Lower leg skin (tissue), 4 donors: ENCODE measurements at places on chromosomes 7 and 10. TPM values are rescaled to one million over a fixed set of nuclear protein-coding genes. Genes with fewer than 3 reads are reported as not detected.

DNA sequence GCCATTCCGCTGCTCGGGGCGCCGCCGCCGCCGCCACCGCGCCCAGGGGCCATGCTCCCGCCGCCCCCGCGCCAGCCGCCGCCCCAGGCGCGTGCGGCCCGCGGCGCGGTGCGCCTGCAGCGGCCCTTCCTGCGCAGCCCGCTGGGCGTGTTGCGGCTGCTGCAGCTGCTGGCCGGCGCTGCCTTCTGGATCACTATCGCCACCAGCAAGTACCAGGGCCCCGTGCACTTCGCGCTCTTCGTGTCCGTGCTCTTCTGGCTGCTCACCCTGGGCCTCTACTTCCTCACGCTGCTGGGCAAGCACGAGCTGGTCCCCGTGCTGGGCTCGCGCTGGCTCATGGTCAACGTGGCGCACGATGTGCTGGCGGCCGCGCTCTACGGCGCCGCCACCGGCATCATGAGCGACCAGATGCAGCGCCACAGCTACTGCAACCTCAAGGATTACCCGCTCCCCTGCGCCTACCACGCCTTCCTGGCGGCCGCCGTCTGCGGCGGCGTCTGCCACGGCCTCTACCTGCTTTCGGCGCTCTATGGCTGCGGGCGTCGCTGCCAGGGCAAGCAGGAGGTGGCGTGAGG lies 383 bp downstream of the MARVELD1 start:
- DNase-seq = peak; percentile 93

ICA1 gene
- total RNA-seq = 18.3 TPM

GRCh38 chr10:110501142-110501937 lies 3.6 kb downstream of the DUSP5 start:
- peak; percentile 96 for DNase-seq

CYP26C1 gene
- not detected for total RNA-seq

GRCh38 chr7:142009187-142009586 lies 13.5 kb downstream of the MGAM start:
- no peak for DNase-seq

DNA sequence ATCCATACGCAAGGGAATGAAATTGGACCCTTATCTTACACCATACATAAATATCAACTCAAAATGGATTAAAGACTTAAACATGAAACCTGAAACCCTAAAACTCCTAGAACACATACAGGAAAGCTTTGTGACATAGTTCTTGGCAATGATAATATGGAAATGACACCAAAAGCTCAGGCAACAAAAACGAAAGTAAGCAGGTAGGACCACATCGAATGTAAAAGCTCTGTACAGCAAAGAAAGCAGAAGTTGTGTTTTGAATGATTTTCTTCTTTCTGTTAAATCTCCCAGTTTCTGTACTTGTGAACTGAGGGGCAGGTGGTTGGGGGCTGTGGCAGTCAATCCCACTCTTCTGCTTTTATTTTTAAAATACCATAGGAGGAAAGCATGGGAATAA lies 368.4 kb upstream of the PODXL start:
- no peak for DNase-seq

DNA sequence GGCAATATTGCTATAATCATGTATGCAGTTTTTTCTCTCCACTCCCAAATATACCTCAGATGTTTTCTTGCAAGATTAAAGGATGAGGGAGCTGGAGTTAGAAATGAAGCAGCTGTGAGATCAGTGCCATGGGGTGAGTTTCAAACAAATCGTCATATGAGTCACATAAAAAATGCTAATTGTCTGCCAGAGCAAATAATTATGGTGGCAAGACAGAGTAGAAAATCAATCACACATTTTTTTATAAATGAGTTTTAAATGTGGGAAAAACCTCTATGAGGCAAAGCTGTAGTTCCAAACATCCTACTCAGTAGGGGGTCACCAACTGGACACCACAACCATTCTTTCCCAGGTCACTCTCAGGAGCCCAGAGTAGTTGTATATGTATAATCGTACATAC lies 55.3 kb downstream of the CH25H start:
- no peak for DNase-seq

DNA sequence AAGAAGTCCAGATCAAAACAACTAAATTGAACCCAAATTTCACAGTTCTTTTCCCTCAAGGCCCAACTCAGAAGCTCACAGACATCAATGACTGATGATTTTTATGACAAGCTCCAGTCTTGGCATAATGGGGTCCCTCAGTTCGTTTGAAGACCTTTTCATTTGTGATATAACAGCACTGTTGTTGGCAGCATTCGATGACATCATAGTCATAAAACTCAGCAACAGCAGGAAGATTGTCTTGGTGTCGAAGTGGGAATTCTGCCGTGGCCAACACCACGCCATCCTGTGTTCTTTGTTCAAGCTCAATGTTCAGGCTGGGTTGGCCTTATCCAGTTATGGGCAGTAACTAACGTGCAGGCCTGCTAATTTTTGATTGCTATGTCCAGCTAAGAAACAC lies 261.7 kb downstream of the C7orf25 start:
- no peak for DNase-seq

GRCh38 chr10:3747984-3748383 lies 37.0 kb downstream of the KLF6 start:
- DNase-seq = no peak

DNA sequence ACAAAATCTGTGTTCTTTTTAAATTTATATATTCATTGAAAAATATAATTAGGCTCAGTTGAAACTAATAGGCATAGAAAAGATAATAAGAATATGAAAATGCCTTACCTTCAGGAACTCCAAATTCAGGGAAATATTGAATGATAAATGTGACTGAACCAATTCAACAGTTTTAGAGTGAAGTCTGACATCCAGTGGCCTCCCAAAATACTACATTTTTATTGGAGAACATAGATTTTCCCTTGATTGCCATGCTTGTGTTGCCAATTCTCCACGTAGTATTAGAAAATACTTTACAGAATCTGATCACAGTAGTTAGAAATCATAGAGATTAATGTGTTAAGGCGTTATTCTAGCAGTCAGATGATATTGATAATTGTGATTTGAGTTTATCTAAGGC lies 1246.7 kb downstream of the GATA3 start:
- no peak for DNase-seq

DNA sequence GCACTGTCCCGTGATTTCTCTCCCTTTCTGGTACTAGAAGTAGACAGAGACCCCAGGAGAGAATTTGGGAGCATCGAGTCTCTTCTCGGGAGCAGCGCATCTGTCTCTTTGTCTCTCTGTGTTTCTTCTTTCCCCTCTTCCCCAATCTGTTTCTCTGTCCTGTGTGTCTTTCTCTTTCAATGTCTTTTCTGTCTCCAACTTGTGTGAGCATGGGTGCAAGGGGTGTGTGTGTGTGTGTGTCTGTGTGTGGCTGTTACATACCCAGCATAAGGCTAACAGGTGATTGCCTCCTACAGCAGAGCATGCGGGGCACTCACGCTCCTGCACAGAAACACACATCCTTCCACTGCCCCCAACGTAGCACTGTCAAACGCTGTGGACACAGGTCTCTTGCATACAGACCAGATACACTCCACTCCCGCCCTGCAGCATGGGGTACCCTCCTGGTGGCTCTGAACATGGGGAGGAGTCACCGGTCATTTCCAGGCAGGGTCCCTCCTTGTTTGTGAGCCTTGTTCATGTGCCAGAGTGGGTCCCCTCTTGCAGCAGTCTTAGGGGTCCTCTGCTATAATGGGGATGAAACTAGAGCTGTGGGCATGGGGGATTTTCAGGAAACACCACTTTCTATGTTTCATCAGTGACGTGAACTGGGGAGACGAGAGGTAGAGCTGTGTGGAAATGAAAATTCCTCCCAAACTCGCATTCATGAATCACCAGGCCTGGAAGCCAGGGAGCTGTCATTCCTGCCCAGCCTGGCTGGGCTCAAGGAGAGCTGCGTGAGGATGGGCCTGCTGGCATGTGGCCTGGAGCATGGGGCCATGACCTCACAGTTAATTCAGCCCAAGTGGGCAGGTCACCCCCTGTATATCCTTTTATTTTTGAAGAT lies 980 bp downstream of the ADAMTS14 start:
- DNase-seq = no peak

DNA sequence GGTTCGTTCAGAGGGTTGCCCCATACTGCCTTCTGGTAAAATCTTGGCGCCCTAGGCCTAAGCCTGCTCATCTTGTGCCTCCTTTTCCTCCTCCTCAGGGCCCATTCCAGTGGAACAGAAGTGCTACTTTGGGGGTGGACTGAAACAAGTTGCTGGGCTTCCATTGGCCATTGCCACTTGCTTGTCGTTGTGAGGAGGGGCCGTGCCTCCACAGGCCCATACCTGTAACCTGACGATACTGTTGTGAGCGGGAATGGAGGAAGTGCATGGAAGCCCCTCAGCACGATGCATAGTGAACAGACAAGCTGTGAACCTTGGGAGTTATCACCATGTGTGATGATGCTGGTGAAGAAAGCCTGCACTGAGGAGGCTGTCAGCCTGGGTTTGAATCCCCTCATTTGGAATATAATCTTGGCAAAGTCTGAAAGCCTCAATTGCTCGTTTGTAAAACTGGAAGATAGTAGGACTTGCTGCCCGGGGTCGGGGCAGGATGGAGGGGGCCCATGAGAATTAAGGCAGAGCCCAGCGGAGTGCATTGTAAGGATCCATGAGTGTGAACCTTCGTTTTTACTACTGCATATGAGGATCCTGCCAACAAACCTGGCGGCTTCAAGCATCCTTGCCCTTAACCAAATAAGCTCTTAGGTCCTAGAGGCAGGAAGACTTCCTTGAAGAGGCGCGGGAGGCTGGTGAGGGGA lies 671 bp upstream of the PAPSS2 start:
- DNase-seq = no peak

NKX1-2 gene
- 2.4 TPM for total RNA-seq

ERVW-1 gene
- not detected for total RNA-seq

C10orf53 gene
- total RNA-seq = not detected

- no peak for DNase-seq
Measured at GRCh38 chr7:988426-988911, 5.5 kb downstream of the CYP2W1 start.

DNA sequence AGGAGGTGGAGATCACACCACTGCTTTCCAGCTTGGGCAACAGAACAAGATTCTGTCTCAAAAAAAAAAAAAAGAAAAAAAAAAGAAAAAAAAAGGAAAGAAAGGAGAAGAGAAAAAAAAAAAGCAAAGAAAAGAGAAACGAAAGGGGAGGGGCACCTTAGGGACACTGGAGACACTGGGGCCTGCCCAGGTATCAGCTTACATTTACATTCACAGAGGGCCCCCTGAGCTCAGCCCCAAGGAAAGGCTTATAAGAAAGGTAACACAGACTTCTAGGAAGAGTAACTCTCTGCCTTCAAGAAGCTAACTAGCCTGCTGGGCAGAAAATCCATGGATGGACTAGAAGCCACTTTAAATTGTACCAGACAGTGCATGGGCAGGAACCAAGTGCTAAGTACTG lies 108.8 kb downstream of the NPY start:
- no peak for DNase-seq

- no peak for DNase-seq
Measured at GRCh38 chr10:131928248-131929095, 27.7 kb downstream of the PPP2R2D start.

GRCh38 chr7:46999866-47000265 lies 582.0 kb downstream of the TNS3 start:
- DNase-seq = no peak

MMD2 gene
- not detected for total RNA-seq

DNA sequence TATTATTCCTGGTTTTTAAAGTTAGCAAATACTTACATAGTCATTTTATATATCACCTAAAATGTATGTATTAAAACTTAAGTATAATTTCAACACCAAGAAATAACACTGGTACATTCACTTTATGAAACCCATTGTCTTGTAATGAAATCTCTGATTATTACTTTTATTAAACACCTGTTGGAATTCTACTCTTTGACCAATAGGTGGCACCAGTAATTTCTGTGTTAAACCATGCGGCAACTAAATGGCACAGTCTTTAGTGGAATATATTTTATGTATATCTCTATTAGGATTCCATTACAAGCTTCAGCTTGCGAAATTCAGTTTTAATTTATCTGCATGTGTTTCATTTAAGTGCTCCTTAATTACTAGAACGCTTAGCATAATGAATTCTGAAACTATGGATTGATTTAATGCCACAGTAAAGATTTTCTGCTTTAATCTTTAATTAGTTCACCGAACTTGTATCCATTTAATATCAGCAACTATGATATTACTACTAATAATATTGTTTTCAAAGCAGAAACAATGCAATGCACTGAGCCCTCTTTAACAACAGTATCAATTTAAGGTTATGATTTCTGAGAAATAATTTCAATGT lies 181.3 kb downstream of the MAGI2 start:
- DNase-seq = no peak

GRM8 gene
- total RNA-seq = not detected

DNA sequence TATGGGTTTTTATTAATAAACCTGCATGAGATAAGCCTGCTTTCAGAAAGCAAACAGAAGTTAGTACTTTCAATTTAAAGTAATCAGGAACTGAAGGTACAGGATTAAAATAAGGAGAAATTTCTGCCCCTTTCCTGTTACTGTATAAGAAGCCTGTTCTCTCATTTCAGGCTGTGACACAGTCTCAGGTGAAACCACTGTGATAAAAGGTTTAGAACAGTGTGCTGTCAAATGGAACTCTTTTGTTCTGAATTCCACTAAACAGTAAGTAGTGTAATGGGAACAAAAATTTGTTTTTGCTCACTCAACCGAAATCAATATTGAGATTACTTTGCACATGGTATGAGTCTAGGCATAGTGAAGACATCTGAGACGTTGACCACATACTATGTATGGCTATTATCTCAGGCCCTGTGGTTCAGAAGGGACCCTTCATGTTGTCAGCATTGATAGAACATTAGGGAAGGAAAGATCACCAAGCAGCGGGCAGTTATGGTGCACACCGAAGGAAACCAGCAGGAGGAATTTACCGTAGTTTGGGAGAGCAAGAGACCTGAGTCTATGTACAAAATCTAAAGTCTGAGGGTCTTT lies 14.9 kb downstream of the HEPACAM2 start:
- no peak for DNase-seq

GRCh38 chr10:37495415-37495814 lies 362.0 kb downstream of the ZNF248 start:
- DNase-seq = no peak
